ENCODE measurements at places on chromosomes 2 and 18. TPM values are rescaled to one million over a fixed set of nuclear protein-coding genes. Genes with fewer than 3 reads are reported as not detected.

GRCh38 chr2:119960821-119961220 is 52.1 kb upstream of the EPB41L5 start:
- no peak for DNase-seq

The CENPO gene
- total RNA-seq = 25.5 TPM

DNA sequence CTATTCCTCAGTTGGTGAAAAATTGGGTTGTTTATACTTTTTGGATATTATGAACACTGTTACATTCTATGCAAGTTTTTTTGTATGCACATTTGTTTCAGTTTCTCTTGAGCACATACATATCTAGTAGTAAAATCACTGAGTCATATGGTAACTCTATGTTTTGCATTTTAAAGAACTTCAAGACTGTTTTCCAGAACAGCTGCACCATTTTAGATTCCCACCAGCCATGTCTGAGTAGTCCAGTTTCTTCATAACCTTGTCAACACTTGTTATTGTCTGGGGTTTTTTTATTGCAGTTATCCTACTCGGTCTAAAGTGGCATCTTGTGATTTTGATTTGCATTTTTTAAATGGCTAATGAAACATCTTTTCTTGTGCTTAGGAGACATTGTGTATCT is 100.3 kb upstream of the OTOS start:
- DNase-seq = no peak

GRCh38 chr18:6745504-6746031 is 16.1 kb downstream of the ARHGAP28 start:
- no peak for DNase-seq

The FAP gene
- total RNA-seq = not detected

GRCh38 chr2:237964194-237964577 is 2.6 kb upstream of the UBE2F start:
- DNase-seq = no peak

- no peak for DNase-seq
Observed at GRCh38 chr2:24365051-24365450, 4.7 kb upstream of the ITSN2 start.

The ZEB2 gene
- 2.6 TPM for total RNA-seq

The GULP1 gene
- total RNA-seq = 0.13 TPM

The PSMA8 gene
- not detected for total RNA-seq

The TMEM247 gene
- not detected for total RNA-seq

The FNDC4 gene
- total RNA-seq = 0.21 TPM

DNA sequence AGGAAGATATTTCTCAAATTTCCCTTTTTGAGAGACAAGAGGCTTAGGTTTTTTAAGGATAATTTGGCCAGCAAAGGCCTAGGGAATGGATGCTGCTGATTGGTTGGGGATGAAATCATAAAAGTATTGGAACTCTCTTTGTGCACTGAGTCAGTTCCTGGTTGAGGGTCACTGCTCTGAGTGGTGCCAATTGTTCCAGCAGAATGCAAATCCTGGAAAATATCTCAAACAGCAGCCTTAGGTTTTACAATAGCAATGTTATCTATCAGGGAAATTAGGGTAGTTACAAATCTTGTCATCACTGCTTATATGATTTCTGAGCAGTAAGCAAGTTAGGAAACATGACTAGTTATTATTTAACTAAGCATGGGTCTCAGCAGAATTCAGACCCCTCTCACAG is 96.2 kb downstream of the RAD51AP2 start:
- no peak for DNase-seq

- no peak for DNase-seq
Observed at GRCh38 chr18:35267809-35268208, 22.2 kb downstream of the ZSCAN30 start.

DNA sequence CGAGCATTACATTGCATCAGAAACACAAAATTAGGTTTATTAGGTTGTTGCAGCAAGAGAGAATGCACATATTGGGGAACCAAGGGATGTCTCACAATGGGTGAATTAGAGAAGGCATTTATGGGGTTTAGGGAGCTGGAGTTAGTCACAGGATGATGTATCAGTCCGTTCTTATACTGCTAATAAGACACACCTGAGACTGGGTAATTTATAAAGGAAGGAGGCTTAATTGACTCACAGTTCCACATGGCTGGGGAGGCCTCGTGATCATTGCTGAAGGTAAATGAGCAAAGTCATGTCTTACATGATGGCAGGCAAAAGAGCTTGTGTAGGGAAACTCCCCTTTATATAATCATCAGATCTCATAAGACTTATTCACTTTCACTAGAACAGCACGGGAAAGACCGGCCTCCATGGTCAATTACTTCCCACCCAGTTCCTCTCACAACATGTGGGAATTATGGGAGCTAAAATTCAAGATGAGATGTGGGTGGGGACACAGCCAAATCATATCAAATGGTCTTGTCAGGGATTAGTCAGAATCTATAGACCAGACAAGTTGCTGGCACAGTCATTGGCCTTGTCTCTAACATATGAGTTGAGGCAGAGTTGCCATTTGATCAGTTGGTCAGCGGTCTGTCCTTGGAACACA is 61.9 kb upstream of the RBMS1 start:
- no peak for DNase-seq

The NFATC1 gene
- 17.5 TPM for total RNA-seq

DNA sequence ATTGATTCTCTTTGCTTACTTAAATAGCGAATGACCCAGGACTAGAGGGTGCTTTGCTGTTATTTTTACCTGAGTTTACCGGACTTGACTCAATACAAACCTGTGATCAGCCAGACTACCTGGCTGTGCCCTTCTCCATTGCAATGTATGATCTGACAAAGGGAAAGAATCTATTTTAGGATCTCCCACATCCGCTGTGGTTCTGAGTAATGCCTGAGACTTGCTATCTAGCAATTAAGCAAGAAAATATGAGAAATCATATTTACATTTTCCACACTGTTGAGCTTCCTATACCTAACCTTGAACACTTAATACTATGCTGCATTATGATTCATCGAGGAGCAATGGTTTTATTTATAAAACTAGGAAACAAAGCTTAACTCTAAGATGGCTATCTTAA is 215.2 kb downstream of the RAD51AP2 start:
- no peak for DNase-seq

- no peak for DNase-seq
Observed at GRCh38 chr18:24942144-24942543, 409.8 kb downstream of the ZNF521 start.

The OBSL1 gene
- 0.48 TPM for total RNA-seq

GRCh38 chr2:186917866-186918265 is 68.9 kb upstream of the ZSWIM2 start:
- DNase-seq = no peak

The XPO1 gene
- total RNA-seq = 159 TPM

The NTSR2 gene
- not detected for total RNA-seq

The C2orf81 gene
- total RNA-seq = 9.8 TPM

The MAB21L4 gene
- total RNA-seq = not detected

DNA sequence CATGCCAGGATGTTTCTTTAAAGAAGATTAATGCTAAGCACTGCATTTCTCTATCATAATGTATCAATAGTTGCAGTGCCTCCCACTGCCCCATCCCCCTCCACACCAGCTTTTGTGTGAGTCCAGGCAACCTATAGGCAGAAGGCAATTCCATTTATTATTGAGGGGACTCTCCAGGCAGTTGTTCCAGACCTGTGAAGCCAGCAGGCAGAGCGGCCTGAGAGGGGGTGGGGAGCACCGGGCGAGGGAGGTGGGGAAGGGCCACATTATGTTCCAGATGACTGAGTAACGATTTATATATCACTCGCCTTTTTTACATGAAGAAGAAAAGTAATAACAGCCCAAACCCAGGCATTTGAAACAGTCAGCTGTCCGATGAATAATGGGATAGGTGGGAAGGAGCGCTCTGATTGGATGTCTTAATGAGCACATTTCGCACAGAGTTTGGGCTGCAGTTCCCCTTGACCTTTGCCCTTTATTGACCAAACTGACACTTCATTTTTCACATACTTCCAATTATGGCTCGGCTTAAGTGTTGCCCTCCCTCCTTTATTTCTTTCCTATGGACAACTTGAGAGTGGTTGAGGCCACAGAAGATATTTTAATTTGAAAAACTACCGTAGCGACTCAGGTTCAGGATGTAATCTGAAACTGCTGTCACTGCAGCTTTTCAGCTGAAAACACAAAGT is 34.4 kb downstream of the MEIS1 start:
- DNase-seq = no peak

GRCh38 chr2:209578394-209579001 is 154.7 kb downstream of the MAP2 start:
- DNase-seq = no peak

The SGPP2 gene
- 19.8 TPM for total RNA-seq

The PRSS56 gene
- total RNA-seq = not detected

The SERPINB13 gene
- not detected for total RNA-seq

The RPE gene
- total RNA-seq = 52.4 TPM

The RNF152 gene
- total RNA-seq = 0.03 TPM

DNA sequence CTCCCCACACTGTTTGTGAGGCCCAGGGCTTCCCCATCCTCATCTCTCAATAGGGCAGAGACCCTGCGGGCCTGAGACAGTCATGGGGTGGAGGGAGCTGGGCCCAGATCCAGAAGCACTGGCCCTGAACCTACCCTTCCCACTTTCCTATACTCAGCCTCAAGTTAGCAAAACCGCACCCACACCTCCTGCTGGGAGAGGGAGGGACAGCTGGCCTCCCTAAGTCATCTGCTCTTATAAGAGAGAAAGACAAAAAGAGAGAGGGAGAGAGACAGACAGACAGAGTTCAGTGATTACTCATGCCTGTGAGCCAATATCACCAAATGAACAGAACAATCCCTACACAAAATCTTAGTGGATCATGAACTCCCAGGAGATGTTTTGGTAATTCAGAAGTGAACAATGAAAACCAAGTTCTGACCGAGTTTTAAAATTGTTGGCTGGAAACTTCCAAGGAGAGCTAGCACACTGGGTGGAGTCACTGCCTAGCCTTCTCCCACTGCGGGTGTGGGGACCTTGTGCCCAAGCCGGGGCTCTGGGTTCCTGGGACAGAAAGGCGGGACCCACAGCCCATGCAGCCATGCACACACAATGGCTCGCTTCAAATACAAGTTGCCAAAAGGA is 130.5 kb downstream of the PXDN start:
- no peak for DNase-seq

GRCh38 chr18:8779251-8779650 is 73.9 kb downstream of the MTCL1 start:
- DNase-seq = no peak

The DNAJC5G gene
- not detected for total RNA-seq

DNA sequence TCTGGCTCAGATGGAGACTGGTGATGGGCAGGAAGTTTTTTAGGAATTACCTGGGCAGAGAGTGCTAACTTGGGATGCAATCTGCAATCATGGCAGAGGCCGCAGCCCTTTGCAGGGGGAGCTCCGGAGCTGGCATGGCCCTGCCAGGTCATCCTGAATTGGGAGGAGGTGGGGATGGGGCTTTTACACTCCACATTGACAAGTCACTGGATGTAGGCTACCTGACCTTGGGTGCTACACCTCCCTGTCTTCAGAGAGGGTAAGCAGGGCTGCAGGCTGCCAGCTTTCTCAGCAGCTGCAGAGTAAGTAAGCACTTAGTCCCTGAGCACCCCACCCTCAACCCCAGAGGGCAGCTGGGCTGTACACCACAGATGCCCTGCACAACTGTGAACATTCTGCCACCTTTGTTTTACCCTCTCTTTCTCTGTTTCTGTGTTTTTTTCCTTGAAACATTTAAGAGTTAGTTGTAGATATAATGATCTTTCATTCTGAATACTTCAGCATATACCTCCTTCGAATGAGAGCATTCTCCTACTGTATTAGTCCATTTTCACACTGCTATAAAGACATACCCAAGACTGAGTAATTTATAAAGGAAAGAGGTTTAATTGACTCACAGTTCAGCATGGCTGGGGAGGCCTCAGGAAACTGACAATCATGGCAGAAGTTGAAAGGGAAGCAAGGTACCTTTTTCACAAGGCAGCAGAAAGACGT is 6.8 kb upstream of the HS1BP3 start:
- no peak for DNase-seq

GRCh38 chr2:234252772-234253171 is 202.3 kb downstream of the SPP2 start:
- no peak for DNase-seq

- no peak for DNase-seq
Observed at GRCh38 chr2:86050301-86050700, 55.4 kb downstream of the POLR1A start.

The CAPN14 gene
- 1.3 TPM for total RNA-seq

GRCh38 chr2:148944536-148944935 is 69.5 kb downstream of the KIF5C start:
- no peak for DNase-seq

DNA sequence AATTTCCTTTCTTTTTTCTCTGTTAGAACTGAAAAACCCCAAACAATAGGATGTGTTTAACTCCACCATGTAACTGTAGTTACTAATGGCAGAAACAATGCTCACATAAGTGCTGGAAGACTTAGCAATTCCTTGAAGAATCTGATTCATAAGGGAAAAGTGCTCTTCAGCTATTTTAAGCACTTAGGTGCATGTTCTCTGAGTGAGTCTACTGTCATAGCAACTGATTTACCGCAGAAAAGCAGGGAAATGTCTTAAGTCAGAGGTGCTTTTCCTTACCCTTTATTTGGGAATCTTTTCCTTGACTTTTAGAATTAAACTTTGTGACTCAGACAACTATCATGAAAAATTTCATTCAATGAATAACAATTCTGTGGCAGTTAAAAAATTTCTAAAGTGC is 65.4 kb upstream of the NABP1 start:
- DNase-seq = no peak

DNA sequence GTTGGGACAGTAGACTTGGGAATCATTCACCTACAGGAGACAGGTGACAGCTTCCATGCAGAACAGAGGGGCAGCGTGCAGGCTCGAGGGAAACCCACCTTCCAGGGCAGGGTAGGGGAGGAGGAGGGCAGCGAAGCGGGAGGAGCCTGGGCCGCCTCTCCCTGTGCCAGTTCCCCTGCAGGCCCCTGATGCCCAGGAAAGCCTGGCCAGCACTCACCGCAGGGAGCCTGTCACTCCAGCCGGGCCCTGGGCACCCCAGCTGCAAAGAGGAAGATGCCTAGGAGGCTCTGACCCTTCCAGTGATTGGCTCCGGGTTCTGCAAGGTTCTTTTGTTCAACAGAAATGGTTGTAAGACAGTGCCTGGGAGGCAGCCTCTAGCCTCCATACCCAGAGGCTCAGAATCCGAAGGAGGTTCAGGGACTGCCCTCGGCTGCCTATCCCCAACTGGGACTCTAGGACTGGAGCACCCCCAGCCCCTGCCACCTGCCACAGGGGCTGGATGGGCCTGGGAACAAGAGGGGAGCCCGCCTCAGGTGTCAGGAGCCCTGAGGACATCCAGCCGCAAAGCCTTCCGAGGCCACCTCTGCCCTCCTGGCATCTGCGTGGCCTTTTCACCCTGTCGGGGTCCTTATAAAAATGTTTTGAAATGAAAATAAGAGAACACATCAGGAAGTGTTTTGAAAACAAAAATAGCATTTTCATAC is 103.2 kb downstream of the PTGR3 start:
- DNase-seq = no peak

The TUBA4B gene
- not detected for total RNA-seq

DNA sequence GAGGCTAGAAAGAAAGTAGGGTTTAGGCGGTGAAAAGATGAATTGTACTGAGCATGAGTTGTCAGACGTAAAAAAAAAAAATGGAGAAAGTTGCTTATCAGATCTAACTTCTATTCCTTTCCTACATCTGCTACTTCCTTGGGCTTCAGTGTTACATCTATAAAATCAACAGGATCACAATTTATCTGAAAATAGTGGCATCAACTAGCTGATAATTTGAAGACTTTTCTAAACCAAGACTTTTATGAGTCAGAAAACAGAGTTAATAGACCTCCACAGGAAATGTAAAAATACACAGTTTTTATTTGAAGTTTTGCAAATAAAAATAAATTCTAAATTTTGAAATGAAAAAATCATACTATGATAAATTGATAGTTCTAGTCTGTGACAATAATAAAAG is 399.8 kb downstream of the GRB14 start:
- no peak for DNase-seq

GRCh38 chr2:239266434-239266766 is 134.4 kb downstream of the HDAC4 start:
- no peak for DNase-seq

Data from GM12878 (cell line).